ENCODE measurements at places on chromosomes 5 and 9.

DNA sequence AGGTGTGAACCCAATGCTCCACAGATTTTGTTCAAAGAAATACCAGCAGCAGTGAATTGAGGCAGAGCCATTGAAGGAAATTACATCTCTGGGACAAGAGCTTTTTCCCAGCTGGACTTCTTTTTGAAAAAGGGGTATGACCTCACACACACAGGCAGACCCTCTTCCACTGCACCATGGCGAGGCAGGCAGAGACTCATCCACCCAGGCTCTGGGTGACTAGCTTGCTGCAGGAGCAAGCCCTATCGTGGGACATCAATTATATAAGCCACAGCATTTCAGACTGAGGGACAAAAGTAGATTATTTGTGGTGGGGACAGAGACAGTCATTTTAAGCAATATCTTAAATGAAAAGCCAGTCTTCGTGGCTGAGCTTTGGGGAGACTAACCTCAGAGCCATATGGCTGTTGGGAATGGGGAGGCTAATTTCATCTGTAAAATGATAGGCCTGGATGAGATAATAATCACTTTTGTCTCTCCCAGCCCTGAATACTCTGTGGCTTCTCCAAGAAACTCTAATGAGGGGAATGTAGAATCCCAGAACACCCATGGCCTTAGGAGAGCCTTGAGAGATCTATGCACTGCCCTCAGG lies 113.1 kb upstream of the TNC start:
- H3K36me3 ChIP-seq = no peaks in the 10 kb centered on the region
- H3K27me3 ChIP-seq = no peaks in the 10 kb centered on the region
- H3K27ac ChIP-seq = no peak overlapping the region
- DNase-seq = no peak

DNA sequence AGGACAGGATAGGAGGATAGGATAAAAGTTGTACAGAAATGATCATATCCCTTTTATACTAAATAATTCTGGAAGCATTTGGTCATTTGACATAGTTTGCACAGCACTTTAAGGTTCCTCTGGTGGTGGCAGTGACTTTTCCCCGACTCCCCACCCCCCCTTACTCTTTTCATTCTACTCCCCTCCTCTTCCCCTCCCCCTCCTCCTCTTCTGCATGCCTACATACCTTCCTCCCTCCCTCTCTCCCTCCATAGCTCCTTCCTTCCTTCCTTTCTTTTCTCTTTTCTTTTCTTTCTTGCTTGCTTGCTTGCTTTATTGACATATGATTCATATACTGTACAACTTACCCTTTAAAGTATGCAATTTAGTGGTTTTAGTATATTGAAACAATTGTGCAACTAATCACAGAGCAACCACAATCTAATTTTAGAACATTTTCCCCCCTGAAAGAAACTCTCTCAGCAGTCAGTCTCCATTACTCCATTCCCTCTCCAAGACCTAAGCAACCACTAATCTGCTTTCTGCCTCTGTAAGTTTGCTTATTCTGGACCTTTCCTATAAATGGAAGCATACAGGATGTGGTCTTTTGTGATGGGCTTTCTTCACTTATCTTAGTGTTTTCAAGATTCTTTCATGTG lies 159.0 kb downstream of the HACD4 start:
- no peaks in the 10 kb centered on the region for H3K27me3 ChIP-seq
- no peak for DNase-seq
- no peak overlapping the region for H3K4me3 ChIP-seq

- H3K27me3 ChIP-seq = no peaks in the 10 kb centered on the region
- H3K36me3 ChIP-seq = no peaks in the 10 kb centered on the region
- no peak for DNase-seq
Measured at GRCh38 chr5:123805300-123805699, 293.3 kb downstream of the CSNK1G3 start.

GRCh38 chr5:141343242-141343952 lies at the start of gene PCDHGA3:
Gene PCDHGA3, plus strand, starts transcription at chr5:141343829. Its CDS starts 205 bp downstream, at chr5:141344034.
- H3K36me3 ChIP-seq = no peaks in the 10 kb centered on the region
- H3K4me1 ChIP-seq = no peaks in the 10 kb centered on the region
- H3K4me3 ChIP-seq = no peak within 1 kb of the TSS
- H3K27me3 ChIP-seq = peaks cover 33% of the 10 kb centered on the region
- DNase-seq = no peak

- no peaks in the 10 kb centered on the region for H3K4me1 ChIP-seq
- no peak for DNase-seq
- no peaks in the 10 kb centered on the region for H3K27me3 ChIP-seq
- no peak overlapping the region for H3K27ac ChIP-seq
- no peaks in the 10 kb centered on the region for H3K36me3 ChIP-seq
- H3K4me3 ChIP-seq = no peak overlapping the region
Measured at GRCh38 chr5:147949711-147950573, 43.6 kb upstream of the C5orf46 start.

DNA sequence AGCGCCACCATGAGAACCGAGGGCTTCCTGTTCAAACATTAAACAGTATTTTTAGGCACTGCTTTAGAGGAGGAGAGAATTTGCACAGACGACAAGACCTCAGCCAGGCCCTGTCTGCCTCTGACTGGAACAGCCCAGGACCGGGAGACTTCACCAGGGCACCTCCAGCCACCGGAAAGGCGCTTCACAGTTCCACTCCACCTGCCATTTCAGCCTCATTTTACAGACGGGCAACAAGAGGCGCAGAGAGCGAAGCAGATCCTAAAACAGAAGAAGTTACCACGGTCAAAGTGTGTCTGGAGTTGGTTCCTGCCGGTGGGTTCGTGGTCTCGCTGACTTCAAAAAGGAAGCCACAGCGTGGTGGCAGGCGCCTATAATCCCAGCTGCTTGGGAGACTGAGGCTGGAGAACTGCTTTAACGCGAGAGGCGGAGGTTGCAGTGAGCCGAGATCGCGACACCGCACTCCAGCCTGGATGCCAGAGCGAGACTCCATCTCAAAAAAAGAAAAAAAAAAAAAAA lies 28.4 kb downstream of the COL23A1 start:
- DNase-seq = no peak
- no peaks in the 10 kb centered on the region for H3K4me1 ChIP-seq
- H3K36me3 ChIP-seq = no peaks in the 10 kb centered on the region
- no peak overlapping the region for H3K4me3 ChIP-seq
- H3K27me3 ChIP-seq = no peaks in the 10 kb centered on the region
- H3K27ac ChIP-seq = no peak overlapping the region

- H3K4me3 ChIP-seq = no peak overlapping the region
- no peaks in the 10 kb centered on the region for H3K27me3 ChIP-seq
- no peak overlapping the region for H3K27ac ChIP-seq
- peaks cover 7% of the 10 kb centered on the region for H3K4me1 ChIP-seq
Measured at GRCh38 chr9:114031948-114032840, 45.9 kb downstream of the AMBP start.

- DNase-seq = no peak
- no peaks in the 10 kb centered on the region for H3K4me1 ChIP-seq
- no peak overlapping the region for H3K4me3 ChIP-seq
- H3K27ac ChIP-seq = no peak overlapping the region
- no peaks in the 10 kb centered on the region for H3K27me3 ChIP-seq
Measured at GRCh38 chr5:71924325-71924724, 182.9 kb upstream of the MAP1B start.

- peaks cover 52% of the 10 kb centered on the region for H3K27me3 ChIP-seq
- H3K27ac ChIP-seq = no peak overlapping the region
- no peak overlapping the region for H3K4me3 ChIP-seq
- no peaks in the 10 kb centered on the region for H3K36me3 ChIP-seq
- DNase-seq = no peak
- H3K4me1 ChIP-seq = peaks cover 38% of the 10 kb centered on the region
Measured at GRCh38 chr9:133528876-133529241, 4.1 kb upstream of the MYMK start.

GRCh38 chr5:54837093-54837492 lies 148.3 kb downstream of the ESM1 start:
- H3K27ac ChIP-seq = no peak overlapping the region
- no peaks in the 10 kb centered on the region for H3K27me3 ChIP-seq
- H3K4me3 ChIP-seq = no peak overlapping the region

GRCh38 chr9:79661279-79661678 lies 89.5 kb downstream of the TLE4 start:
- H3K4me1 ChIP-seq = peaks cover 4% of the 10 kb centered on the region
- DNase-seq = no peak
- no peaks in the 10 kb centered on the region for H3K36me3 ChIP-seq
- no peak overlapping the region for H3K27ac ChIP-seq
- H3K27me3 ChIP-seq = no peaks in the 10 kb centered on the region

DNA sequence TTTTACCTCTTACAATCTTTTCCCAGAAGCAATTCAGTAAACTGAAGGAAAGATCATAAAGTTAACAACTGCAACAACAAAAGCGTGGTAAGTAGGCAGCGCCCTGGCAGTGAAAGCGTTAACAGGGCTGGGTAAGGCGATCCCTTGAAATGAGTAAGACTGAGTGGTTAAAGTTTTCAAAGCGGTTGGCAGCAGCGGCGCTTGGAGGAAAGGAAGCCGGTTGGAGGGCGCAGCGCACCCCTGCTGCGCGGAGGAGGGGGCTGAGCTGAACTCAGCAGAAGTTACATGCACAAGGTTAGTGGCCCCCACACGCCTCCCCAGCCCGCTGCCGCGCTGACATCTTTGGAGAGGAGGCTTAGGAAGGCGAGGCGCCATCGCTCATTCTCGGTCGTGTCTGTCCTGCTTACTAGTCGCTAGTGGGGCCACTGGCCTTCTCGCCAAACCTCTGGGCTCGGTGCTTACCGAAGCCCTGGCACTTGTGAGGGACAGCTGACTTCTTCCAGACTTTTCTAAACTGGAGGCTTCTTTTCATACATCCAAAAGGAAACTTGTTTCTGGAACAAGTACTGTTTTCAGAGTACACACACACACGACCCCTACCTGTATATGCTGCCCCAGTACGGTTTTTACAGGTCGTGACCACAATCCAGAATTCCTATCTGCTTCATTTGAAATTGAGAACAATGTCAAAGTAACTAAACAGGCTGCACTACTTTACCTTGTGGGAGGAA lies at the start of gene SH3RF2:
Gene SH3RF2, plus strand, starts transcription at position 178 of the 731 bp plus-strand sequence. CDS start 1,351 bp downstream, outside the sequence.
- no peak within 1 kb of the TSS for H3K27ac ChIP-seq
- peak within 1 kb of the TSS; percentile 36 for H3K4me3 ChIP-seq
- peaks cover 63% of the 10 kb centered on the region for H3K27me3 ChIP-seq
- DNase-seq = no peak

GRCh38 chr5:62812621-62813255 lies 234.1 kb downstream of the LRRC70 start:
- no peak for DNase-seq
- no peaks in the 10 kb centered on the region for H3K27me3 ChIP-seq
- no peaks in the 10 kb centered on the region for H3K4me1 ChIP-seq
- no peak overlapping the region for H3K4me3 ChIP-seq
- no peaks in the 10 kb centered on the region for H3K36me3 ChIP-seq

- H3K36me3 ChIP-seq = no peaks in the 10 kb centered on the region
- H3K4me3 ChIP-seq = no peak overlapping the region
- H3K27ac ChIP-seq = no peak overlapping the region
- H3K27me3 ChIP-seq = no peaks in the 10 kb centered on the region
- peaks cover 16% of the 10 kb centered on the region for H3K4me1 ChIP-seq
Measured at GRCh38 chr5:103389357-103389756, 130.8 kb downstream of the MACIR start.

DNA sequence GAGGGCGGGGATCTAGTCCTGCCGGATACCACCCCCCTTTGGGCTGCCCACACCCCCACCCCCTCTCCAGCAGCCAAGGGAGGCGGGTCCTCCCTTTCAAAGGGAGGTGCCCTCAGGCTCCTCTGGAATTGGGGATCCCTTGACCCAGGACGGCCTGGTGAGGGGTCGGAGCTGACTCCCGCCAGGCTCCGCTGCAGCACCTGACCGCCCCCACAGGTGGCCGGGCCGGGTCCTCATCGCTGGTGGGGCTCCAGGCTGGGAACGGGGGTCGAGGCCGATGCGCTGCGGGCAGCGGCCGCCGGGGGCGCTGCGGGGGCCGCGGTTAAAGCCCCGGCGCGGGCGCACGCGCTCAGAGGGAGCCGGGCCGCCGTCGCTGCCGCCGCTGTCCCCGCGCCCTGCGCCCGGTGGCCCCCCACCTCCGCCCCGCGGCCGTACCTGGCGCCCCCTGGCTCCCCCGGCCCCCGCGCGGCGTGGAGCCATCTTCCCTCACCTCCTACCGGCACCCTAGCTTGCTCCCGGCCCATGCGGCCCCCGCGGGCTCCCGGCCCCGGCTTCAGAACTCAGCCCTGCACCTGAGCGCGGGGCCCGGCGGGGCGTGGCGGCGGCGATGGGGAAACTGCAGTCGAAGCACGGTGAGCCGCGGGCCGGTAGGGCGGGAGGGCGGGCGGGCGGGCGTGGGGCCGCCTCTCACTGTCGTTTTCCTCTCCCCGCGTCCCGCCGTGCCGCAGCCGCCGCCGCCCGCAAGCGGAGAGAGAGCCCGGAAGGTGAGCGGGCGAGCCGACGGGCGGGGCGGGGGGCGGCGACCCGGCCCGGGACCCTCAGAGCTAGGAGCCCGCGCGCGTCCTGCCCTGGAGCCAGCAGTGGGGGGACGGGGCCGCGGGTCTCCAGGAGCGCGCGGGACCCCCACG lies at the start of gene NKD2:
Gene NKD2, plus strand, starts transcription at position 352 of the 908 bp plus-strand sequence. Its CDS starts 256 bp downstream, at position 608.
- peaks cover 55% of the 10 kb centered on the region for H3K4me1 ChIP-seq
- H3K36me3 ChIP-seq = no peaks in the 10 kb centered on the region
- peak within 1 kb of the TSS; percentile 66 for H3K27ac ChIP-seq
- H3K4me3 ChIP-seq = peak within 1 kb of the TSS; percentile 45

DNA sequence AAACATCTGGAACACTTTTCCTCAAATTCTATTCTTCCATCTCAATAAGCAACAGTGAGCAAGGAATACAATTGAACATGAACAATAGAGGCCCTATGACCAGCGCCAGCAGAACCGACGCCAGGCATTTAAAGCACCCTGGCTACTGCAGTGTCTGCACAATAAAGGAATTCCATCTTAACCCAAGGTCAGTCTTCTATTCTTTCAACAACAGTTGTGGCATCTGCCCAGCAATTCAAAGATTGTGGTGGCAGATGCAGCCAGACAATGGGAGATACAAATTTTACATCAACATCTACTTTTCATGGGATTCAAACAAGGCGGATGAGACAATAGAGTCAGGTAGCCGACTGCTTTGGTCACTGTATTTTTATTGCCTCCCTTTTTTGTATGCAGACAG lies 65.9 kb downstream of the ELL2 start:
- H3K4me1 ChIP-seq = no peaks in the 10 kb centered on the region
- no peak for DNase-seq
- no peaks in the 10 kb centered on the region for H3K36me3 ChIP-seq
- no peaks in the 10 kb centered on the region for H3K27me3 ChIP-seq
- no peak overlapping the region for H3K4me3 ChIP-seq

DNA sequence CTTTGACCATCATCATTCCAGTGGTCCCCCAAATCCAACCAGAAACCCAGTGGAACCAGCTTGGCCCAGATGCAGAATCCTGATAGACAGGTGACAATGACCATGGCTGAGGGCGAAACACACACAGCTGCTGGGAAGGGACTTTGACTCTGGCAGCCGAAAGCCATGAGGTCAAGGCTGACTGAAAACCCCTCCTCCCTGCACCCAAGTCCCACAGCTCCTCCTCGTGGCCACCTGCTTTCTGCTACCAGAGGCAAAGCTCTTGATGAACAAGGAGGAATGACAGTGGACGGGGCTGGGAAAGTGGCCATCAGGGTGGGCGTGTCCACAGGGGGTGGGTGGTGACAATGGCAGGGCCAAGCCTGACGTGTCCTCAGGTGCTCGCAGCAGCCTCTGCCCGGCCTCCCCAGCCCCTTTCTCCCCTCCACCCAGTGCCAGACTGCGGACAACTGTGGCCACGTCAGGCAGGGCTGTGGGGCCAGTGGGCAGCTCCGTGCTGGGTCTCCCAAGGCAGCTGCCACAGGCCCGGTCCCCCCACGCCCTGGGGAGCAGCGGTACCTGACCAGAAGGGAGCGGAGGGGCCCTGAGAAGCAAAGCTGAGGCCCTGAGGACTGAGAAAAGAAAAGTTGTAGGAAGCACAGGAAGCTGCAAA lies 30.8 kb upstream of the SARDH start:
- DNase-seq = peak; percentile 59
- no peaks in the 10 kb centered on the region for H3K27me3 ChIP-seq
- H3K36me3 ChIP-seq = peaks cover 61% of the 10 kb centered on the region
- no peak overlapping the region for H3K27ac ChIP-seq

Data from spleen (tissue), 13 donors.